Right cardiac atrium (tissue), 5 donors: ENCODE measurements at places on chromosomes 1 and 21. TPM values are rescaled to one million over a fixed set of nuclear protein-coding genes. Genes with fewer than 3 reads are reported as not detected.
A peak's percentile ranks its signal among the peaks of the same experiment; 100 is the strongest.

DNA sequence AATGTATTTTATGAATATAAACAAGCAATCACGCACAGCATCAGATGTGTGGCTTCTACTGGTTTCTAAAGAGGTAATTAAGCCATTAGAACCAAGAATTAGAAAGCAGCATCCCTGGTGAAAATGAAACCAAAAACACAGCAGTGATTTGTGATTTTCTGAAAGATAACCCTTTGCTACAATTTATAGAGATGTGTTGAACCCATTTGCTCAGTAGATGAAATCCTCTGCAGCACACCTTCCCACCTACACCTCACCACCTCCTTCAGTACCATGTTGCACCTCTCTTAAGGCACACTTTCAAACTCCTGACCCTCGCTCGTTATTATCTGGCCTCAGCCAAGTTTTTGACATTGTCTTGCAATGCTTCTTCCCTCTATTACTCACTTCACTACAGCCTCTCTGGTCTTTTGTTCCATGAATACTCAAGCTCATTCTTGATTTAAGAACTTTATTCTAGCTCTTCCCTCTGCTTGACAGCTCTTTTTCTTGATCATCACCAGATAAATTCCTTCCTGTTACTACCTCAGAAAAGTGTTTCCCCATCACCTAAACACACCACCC, 38.6 kb downstream of the NSL1 start:
- DNase-seq: no peak

DNA sequence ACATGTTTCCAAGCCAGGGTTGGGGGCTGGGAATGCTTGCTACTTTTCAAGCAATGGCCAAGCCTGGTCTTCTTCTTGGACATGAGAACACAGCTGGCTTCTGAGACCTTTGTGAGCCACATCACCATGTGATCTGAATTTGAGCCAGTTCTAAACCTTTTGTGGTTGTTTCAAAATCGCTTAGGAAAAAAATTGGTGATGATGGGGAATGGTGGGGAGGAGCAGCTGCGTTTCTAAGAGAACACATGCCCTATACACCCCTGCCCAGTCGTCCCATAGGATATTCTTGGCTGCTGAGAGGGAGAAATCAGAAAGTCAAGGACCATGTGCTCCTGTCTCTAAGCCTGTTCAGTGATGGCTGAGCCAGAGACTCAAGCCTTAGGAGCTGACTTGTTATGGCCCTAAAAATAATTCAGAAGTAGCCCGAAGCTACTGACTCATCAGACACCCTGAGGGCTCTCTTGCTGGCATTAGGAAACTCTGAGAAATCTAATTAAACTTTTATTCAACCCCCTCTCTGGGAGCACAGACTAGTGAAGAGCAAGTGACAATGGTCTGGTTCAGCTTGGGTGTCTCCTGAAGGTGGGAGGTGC, 30.5 kb downstream of the CCDC185 start:
- DNase-seq: no peak

DNA sequence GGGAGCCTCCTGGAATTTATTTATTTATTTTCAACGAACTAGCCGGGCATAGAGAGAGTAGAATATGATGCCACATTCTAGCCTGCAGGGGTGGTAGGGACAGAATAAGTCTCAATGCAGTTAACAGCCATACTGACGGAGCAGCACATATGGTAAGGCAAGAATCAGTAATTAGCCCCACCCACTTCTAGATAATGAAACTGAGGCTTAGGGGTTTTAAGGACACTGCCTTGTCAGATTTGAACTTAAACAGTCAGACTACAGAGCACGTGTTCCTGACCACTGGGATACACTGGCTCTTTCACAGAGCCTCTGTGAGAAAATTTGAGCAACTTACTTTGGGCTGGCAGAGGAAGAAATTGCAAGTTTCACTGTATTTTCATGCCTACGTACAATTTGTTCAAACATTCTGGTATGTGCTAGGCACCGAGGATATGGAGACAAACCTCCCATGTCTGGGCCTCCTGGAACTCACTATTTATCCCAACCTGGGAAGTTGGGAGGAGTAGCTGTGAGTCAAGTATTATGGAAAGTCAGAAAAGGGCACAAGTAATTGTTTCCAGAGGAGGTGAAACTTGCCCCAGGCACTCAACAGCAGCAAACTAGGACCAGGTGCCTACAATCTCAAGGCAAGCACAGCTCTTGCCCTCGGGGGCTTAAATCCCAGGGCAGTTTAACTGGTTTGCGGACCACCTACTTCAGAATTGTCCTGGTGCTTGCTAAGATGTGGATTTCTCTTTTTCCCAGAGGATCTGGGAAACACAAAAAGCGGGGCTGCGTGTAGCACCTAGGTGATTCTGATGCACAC, 1.6 kb upstream of the CLIC4 start:
- no peak for DNase-seq

- DNase-seq: no peak
Observed at GRCh38 chr1:3584915-3585314, 26.4 kb downstream of the MEGF6 start.

- no peak for DNase-seq
Observed at GRCh38 chr1:113142791-113143190, 69.8 kb downstream of the LRIG2 start.

- no peak for DNase-seq
Observed at GRCh38 chr1:205325334-205325884, 3.9 kb upstream of the NUAK2 start.

DNA sequence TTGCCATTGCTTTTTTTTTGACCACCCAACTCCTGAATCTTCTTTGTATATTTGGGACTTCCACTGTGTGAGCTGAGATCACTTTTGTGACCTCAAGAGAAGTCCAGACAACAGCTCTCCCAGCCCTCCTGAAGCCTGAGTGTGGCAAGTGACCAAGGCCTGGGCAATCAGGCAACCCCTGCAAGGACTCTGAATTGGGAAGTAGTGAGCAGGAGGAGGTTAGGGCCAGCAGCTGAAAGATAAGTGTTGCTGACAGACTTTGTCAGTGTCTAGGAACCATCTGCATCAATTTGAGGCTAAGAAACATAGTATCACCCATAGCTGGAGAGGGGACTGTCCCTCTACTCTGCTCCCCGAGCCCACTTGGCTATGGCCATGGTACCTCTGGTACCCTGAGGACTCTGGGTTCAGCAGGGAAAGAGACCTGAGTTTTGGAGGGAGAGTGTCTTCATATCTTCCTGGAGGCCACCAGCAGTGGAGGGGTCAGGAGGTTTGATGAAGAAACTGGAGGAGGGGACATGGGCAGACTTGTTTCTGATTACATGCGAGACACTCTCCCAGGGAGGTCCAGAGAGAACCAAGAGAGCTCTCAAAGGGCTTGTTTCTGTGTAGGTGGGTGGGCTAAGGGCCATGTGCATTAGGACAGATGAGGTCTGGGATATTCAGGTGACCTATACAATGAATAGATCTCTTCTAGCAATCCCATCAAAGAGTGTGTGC, 147.0 kb upstream of the DNAH14 start:
- DNase-seq: no peak

DNA sequence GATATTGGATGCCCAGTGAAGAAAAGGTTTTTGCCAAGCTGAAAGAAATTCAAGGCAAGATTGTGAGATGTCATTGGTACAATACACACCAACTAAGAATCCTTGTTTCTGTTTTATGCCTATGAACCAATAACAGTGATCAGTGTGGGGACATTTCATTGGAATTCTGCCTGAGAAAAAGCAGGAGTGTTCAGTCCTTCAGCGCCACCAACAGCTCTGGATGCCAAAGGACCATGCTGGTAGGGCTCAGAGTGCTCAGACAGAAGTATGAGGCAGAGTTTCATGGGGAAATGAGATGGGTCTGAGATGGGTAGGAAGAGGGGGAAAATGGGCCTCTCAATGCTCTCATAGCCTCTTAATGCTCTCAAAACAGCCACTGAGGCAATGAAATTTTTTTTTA, 56.5 kb downstream of the GABPA start:
- no peak for DNase-seq

- DNase-seq: peak; percentile 99
Observed at GRCh38 chr1:91851130-91852010, 34.6 kb downstream of the TGFBR3 start.

- DNase-seq: no peak
Observed at GRCh38 chr1:184039126-184039525, 1.6 kb upstream of the COLGALT2 start.

GRCh38 chr1:150973258-150973835, 1.3 kb downstream of the CERS2 start:
- DNase-seq: peak; percentile 70

GRCh38 chr1:101632548-101633272, 364.0 kb downstream of the OLFM3 start:
- no peak for DNase-seq

- no peak for DNase-seq
Observed at GRCh38 chr1:40519517-40519916, 10.9 kb downstream of the EXO5 start.

DNA sequence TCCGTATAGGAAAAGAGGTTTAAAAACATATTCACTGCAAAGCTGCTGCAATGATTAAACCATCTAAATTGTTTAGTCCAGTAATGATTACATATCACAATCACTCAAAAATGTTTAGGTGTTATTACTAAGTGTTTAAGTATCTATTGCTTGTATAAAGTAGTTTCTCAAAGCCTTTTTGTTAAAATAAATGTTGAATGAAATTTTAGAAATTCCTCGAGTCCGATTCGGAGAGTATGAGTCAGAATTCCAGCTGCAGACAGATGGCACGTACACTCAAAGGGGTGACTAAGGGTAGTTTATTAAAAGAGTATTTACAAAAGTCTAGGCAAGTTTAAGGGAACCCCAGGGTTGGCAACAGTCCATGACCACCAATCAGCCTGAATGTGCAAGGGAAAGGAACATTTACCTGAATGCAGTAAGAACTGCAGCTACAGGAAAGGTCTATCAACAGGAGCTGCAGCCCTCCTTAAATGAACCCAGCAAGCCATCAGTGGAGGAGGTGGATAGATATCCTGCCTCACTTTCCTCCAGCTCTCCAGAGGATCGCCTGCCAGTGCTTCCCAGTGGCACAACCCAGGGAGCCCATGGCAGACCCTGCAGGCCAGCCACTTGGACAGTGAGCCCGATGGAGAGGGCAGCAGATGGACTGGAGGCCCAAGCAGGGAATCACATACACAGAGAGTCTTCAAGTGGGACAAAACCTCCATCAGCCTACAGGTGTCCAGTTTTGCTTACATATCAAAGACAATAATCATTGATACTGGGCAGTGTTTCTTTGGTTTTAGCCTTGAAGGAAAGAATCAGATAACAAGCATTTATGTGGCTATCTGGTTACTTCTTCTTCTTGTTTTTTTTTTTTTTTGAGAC, 92.1 kb upstream of the SLC44A3 start:
- DNase-seq: no peak

DNA sequence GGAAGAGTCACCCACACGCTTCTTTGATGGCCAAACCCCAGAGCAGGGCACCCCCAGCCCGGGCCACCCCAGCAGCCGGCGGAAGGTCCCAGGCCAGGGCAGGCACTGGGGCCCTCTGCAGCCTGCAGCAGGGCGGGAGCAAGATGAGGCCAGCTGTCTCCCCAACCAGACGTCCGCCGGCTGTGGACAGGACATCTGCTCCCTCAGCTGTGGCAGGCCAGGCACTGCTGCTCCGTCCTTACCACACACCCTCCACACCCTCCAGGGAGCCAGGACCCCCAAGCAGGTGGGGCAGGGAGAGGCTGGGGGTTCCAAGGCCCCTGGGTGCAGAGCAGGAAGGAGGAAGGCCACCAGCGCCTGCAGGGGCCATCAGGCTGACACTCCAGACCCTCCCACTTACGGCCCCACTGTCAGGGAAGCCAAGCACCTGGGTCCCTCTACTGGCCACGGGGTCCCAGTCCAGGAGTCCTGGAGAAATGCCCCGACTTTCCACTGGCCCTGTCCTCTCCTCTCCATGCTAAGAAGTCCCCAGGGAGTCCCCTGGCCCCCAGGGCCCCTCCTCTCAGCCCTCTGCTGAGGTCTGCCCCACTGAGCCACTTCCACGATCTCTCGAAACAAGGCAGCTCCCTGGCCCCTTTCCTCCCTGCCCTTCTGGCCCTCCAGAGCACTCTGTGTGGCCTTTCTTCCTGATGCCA, 5.6 kb downstream of the WNT9A start:
- DNase-seq: no peak

- no peak for DNase-seq
Observed at GRCh38 chr1:15051882-15052528, 101.5 kb upstream of the TMEM51 start.

GRCh38 chr1:1306661-1307260, 969 bp downstream of the ACAP3 start:
- DNase-seq: no peak

GRCh38 chr1:169949139-169949538, 55.4 kb upstream of the SCYL3 start:
- DNase-seq: no peak

The C4BPA gene
- total RNA-seq: not detected

The SLC35F3 gene
- total RNA-seq: not detected

The SLC44A5 gene
- 1.4 TPM for total RNA-seq

The OR2L3 gene
- not detected for total RNA-seq

The PLPPR4 gene
- 0.44 TPM for total RNA-seq

The CELA2A gene
- total RNA-seq: not detected

The CLDN17 gene
- not detected for total RNA-seq

The CYYR1 gene
- 13.2 TPM for total RNA-seq

The SYT11 gene
- total RNA-seq: 15.4 TPM
